Hematopoietic multipotent progenitor cell (in vitro differentiated cells): ENCODE measurements at places on chromosomes 11 and 22.
A peak's percentile ranks its signal among the peaks of the same experiment; 100 is the strongest.

DNA sequence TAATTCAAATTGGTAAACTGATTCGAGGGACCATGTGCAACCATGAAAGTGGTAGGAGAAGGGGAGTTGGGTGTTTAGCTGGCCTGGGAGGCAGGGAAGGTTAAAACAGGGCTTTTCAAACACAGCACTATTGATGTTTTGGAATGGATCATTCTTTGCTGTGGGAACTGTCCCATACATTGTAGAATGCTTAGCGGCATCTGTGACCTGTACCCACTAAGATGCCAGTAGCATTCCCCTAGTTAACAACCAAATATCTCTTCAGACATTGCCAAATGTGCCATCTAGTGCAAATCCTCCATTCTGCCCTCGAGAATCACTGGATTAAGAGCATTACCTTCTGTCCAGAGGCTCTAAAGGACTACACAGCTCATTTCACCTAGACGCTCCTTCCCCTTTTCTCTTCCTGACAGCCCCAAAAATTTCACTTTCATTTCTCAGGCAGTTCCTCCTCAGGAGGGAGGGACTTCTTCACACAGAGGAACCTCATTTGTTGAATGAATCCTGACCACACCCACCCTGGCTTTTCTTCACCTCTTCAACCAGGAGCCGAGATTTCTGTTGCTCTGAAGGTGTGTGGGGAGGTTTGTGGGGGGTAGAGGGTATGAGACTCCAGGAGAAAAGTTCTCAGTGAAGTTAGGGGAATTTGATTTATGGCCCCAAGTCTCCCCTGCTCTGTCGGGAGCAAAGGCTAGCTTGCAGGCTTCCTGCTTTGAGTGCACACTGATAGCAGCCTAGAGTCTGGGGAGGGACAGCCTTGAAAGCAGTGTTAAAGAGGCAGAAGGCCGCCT is at the start of gene TRIM34:
Gene TRIM34 (plus strand): TSS at position 513 of the 791 bp plus-strand sequence. CDS start 7,331 bp downstream, outside the sequence.
- peak; percentile 81 for DNase-seq

DNA sequence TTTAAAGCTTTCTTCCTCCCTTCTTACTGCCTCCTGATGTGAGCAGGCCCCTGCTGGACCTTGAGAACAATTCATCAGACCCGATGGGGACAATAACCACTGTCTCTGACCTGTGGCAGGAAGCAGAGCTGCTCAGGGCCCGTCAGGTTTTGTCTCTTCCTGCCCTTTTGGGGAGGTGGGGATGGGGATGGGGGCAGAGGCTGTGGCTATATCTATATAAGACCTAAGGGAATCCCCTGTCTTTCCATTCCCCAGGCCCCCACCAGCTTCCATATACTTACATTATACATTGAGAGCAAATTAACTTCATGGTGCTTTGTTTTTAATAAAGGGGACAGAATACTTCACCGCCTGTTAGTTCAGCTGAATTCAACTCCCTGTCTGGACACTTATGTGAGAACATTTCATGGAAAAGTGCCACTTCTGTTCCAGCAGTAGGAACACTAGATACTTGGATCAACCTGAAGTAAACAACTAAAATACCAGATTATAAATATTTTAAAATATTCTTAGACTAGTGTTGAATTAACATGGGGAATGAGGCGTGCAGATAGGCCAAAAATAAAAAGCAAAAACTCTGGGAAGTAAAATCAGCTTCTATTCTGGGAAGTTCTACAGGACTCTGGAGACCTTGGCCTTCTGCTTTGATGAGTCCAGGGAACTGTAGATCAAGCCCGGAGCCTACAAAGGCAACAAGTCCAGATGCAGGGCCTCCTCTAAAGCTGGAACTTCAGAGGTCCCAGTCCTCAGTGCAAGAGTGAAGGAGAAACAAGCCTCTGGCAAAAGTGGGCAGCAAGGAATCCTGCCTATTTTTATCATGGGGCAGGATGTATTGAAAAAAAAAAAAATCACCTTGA is 11.1 kb downstream of the ZP1 start:
- DNase-seq, result no peak

- DNase-seq, result peak; percentile 19
Measured at GRCh38 chr11:133787379-133788141, 57.8 kb downstream of the SPATA19 start.

- DNase-seq, result peak; percentile 33
Measured at GRCh38 chr11:16935518-16936302, 78.5 kb downstream of the PLEKHA7 start.

DNA sequence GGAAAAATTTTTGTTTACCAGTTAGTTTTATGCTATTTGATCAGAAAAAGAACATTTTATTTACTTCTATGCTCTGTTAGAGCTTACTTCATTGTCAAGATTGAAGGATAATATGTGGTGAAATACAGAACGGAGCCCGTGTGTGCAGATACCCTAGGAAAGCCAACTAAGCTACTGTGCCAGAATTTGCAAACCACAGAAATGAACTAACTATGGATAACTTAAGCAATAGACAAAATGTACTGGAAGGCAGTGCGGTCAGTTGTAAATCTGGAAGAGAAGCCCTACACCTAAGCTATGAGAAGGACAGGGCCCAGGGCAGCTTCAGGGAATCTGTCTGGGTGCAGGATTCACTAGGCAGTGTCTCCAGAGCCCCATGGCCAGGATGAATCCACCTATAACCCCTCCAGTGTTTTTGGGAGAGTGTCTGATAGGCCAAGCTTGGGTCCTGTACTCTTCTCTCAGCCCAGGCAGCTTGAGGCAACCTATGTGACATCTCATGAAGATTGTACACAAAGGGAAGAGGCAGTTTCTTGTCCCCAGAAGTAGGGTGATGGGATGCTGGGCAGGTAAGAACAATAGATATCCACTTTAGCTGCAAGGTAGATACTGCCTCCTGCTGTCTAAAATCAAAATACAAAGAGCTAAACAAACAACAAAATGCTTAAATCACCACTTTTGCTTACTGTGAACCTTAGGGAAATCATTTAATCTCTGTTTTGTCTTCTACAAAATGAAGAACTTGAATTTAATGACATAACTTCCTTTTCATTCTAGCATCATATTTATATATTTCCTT is 12.1 kb downstream of the MMP7 start:
- DNase-seq, result no peak

DNA sequence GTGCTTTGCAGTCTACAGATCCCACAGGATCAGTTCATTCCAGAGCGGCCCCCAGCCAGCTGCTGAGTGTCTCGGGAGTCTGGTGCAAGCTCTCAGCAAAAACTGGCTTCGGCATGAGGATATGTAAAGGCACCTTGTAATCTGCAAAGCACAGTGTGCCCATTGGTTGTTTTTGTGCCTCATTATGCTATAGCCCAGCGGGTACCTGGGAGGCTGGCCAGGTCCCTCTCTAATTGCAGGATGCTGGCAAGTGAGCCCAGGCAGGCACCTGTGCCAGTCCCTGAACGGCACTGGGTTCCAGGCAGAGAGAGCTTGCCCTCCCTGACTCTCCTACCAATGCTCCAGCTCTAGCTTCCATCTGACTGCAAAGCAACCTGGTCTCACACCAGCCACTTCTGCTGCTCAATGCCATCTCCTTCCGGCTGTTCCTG is 128.7 kb downstream of the DSCAML1 start:
- DNase-seq, result no peak

DNA sequence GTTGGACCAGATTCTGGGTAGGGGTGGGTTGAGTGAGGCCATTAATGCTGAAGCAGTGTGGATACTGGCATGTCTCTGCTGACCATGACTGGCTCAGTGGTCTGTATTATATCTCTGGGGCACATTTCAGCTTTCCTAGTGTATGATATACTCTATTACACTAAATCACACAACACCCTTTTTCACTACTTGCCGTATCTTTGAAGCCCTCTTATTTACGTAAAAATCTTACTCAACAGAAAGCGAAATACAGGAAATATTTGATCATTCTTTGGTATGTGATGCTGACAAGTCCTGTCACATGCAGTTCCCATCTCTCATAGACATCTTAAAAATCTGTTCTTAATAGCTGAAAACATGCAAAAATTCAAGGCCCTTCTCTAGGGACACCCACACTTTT is 40.3 kb downstream of the OR5B17 start:
- no peak for DNase-seq

GRCh38 chr11:126475014-126475991 is 119.8 kb downstream of the ST3GAL4 start:
- DNase-seq, result no peak

DNA sequence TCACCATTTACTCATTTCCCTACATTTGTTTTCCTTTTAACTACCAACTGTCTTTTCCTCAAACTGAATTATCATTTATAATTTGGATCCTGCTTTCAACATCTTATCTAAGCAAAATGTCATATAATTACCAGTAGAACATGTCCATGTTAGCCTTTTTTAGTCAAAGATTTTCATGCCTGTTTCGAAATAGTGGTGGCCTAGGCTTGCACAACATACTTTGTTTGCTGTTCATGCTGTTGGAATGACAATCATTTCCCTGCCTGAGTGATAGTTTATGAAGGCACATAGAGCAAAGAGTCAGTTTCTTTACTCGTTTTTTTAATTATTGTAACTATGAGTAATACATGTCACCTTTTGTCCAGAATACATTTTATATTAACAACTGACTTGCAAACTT is 144.3 kb upstream of the ANO3 start:
- no peak for DNase-seq

DNA sequence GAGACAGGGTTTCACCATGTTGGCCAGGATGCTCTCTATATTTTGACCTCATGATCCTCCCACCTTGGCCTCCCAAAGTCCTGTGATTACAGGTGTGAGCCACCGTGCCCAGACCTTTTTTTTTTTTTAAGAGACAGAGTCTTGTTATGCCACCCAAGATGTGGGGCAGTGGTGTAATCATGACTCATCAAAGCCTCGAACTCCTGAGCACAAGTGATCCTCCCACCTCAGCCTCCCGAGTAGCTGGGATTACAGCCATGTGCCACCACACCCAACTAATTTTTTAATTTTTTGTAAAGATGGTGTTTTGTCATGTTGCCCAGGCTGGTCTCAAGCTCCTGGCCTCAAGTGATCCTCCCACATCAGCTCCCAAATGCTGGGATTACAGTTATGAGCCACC is 37.9 kb downstream of the IZUMO1R start:
- DNase-seq, result no peak

- peak; percentile 59 for DNase-seq
Measured at GRCh38 chr22:50671641-50672040, 982 bp upstream of the SHANK3 start.

DNA sequence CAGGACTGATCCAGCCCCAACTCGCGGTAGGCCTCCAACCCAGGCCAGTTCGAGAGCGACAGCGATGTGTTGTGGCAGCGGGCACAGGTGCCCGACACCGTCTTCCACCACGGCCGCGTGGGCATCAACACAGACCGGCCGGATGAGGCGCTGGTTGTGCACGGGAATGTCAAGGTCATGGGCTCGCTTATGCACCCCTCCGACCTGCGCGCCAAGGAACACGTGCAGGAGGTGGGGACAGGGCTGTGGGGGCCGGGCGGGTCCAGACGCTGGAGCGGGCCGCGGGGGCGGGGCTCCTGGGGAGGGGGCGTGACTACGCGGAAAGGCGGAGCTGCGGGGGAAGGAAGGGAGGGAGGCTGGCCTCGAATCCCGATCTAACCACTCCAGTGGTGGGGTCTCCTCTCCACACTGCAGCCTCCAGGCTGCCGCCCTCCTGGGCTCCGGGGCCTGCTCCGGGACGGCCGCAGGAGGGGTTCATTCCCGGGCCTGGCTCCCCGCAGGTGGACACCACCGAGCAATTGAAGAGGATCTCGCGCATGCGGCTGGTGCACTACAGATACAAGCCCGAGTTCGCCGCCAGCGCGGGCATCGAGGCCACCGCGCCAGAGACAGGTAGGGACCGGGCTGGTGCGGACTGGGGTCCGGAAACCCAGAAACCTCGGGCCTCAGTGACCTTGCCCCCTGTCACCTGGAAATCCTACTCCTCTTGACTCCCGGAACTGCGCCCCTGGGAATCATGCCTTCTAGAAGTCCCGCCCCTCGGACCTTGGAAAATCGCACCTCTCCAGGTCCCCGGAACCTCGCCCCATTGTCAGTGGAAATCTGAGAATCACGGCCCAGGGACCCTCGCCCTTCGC is 14.9 kb downstream of the TMEM258 start:
- peak; percentile 44 for DNase-seq

GRCh38 chr11:61904539-61905048 is 12.8 kb downstream of the RAB3IL1 start:
- no peak for DNase-seq

GRCh38 chr11:129223260-129223659 is 31.1 kb upstream of the ARHGAP32 start:
- DNase-seq, result no peak

- no peak for DNase-seq
Measured at GRCh38 chr22:50268655-50269113, 1.5 kb downstream of the MAPK11 start.

DNA sequence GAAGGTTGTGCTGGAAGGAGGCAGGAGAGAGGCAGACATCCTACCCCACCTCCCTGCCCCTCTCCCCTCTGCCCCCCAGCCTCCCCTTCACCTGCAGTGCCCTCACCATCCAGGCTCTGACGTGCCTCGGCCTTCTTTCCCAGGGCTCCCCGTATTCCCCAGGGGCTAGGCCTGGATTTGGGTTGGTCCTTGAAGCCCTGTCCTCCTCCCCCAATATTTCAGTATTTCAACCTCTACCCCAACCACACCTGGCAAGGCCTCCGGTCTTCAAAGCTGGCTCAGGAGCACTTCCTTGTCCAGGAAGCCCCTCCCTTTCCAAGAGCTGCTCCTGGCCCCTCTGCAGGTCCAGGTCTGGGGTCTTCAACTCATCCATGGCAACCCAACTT is 8.6 kb upstream of the PDE2A start:
- no peak for DNase-seq

DNA sequence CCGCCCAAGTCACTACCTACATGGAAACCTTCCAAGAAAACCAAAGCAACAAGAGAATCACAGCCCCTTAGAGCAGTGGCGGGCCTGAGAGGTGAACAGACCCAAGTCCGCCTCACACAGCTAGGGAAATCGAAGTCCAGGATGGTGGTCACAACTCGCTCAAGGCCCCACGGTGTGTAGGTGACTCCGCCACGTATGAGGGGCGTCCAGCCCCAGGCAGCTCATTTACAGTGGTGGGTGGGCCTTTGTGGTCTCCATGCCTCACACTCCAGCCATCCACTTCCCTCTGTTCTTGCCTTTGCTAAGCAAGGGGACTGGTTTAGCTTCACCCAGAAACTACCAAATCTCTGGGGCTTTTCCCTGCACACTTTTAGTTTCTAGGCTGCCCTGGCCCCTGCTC is 9.7 kb upstream of the TCF20 start:
- no peak for DNase-seq

GRCh38 chr11:69267395-69267805 is 26.6 kb upstream of the MYEOV start:
- no peak for DNase-seq

- DNase-seq, result no peak
Measured at GRCh38 chr11:17498058-17498457, 21.4 kb upstream of the ABCC8 start.

- no peak for DNase-seq
Measured at GRCh38 chr11:72939031-72939430, 124.8 kb downstream of the ATG16L2 start.
